Karpas-422 (cell line): ENCODE measurements at places on chromosomes 11 and 22. TPM values are rescaled to one million over a fixed set of nuclear protein-coding genes. Genes with fewer than 3 reads are reported as not detected.

GRCh38 chr11:102420547-102420946 is 32.0 kb downstream of the TMEM123 start:
- H3K36me3 ChIP-seq: peaks cover 8% of the 10 kb centered on the region
- peak overlapping the region; percentile 55 for H3K27ac ChIP-seq
- DNase-seq: no peak
- H3K4me1 ChIP-seq: peaks cover 87% of the 10 kb centered on the region
- H3K27me3 ChIP-seq: no peaks in the 10 kb centered on the region

Gene MICAL3
- 54.9 and 64.1 TPM in 2 replicates for total RNA-seq

GRCh38 chr22:49543876-49544275 is 283.8 kb downstream of the BRD1 start:
- H3K4me1 ChIP-seq: peaks cover 37% of the 10 kb centered on the region
- H3K27ac ChIP-seq: no peak overlapping the region
- H3K36me3 ChIP-seq: no peaks in the 10 kb centered on the region

GRCh38 chr11:57487920-57488659 is 27.4 kb downstream of the SLC43A1 start:
- H3K36me3 ChIP-seq: peaks cover 66% of the 10 kb centered on the region
- H3K27ac ChIP-seq: no peak overlapping the region
- peaks cover 24% of the 10 kb centered on the region for H3K4me1 ChIP-seq
- no peak for DNase-seq
- H3K4me3 ChIP-seq: no peak overlapping the region
- no peaks in the 10 kb centered on the region for H3K27me3 ChIP-seq

GRCh38 chr22:32985899-32986765 is 72.0 kb downstream of the SYN3 start:
- H3K4me1 ChIP-seq: no peaks in the 10 kb centered on the region
- no peak overlapping the region for H3K4me3 ChIP-seq
- no peaks in the 10 kb centered on the region for H3K27me3 ChIP-seq

DNA sequence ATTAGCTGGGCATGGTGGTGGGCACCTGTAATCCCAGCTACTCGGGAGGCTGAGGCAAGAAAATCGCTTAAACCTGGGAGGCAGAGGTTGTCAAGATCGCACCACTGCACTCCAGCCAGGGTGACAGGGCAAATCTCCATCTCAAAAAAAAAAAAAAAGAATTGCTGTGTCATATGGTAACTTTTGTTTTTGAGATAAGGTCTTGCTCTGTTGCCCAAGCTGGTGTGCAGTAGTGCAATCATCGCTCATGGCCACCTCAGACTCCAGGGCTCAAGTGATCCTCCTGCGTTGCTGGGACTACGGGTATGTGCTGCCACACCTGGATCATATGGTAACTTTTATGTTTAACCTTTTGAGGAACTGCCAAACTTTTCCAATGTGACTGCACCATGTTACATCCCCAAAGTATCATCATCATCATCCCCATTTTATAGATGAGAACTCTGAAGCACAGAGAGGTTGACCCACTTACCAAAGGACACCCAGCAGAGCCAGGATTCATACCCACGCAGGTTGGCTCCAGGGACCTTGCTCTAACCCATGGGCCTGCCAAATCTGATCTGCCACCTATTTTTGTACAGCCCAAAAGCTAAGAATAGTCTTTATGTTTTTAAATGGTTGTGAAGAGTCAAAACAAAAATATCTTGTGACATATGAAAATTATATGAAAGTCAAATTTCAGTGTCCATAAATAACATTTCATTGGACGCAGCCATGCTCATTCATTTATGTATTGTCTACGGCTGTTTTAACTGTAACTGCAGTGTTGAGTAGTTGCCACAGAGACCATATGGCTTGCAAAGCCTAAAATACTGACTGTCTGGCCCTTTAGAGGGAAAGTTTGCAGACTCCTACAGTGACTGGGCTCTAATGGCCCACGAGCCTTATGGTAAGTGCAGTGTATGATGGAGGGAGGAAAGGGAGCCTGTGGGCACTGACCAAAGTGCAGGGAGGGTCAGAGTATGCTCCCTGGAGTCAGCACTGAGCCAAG is 45.3 kb downstream of the GDPD5 start:
- peaks cover 12% of the 10 kb centered on the region; the same call in 1 of the 2 replicates for H3K36me3 ChIP-seq
- peaks cover 98% of the 10 kb centered on the region for H3K4me1 ChIP-seq
- H3K27ac ChIP-seq: peak overlapping the region; percentile 93
- peak overlapping the region; percentile 27; the same call in 1 of the 2 replicates for H3K4me3 ChIP-seq
- no peaks in the 10 kb centered on the region for H3K27me3 ChIP-seq
- DNase-seq: peak; percentile 78

Gene RIC3
- not detected in 2 replicates for total RNA-seq

DNA sequence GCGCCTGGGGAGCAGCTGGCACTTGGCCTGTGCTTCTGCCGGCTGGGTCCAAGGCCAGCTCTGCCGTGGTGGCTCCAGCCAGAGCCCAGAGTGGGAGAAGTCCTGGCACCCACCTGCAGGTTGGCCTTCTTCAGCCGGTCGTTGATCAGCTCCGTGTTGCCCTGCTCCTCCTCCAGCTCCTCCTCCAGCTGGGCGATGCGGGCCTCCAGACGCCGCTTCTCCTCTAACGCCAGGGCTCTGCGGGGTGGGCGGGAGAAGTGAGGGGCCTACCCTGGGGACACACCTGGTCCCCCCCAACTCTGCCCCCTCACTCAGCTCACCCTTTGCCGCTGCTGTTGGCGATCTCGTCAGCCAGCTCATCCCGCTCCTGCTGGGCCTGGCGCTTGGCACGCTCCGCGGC is 32.6 kb downstream of the APOL1 start:
- DNase-seq: no peak
- H3K4me1 ChIP-seq: no peaks in the 10 kb centered on the region
- peaks cover 14% of the 10 kb centered on the region for H3K36me3 ChIP-seq
- H3K27ac ChIP-seq: no peak overlapping the region
- no peak overlapping the region for H3K4me3 ChIP-seq

Gene THY1
- total RNA-seq: not detected in 2 replicates
